Type B pancreatic cell (in vitro differentiated cells): ENCODE measurements at places on chromosomes 13 and 19.

DNA sequence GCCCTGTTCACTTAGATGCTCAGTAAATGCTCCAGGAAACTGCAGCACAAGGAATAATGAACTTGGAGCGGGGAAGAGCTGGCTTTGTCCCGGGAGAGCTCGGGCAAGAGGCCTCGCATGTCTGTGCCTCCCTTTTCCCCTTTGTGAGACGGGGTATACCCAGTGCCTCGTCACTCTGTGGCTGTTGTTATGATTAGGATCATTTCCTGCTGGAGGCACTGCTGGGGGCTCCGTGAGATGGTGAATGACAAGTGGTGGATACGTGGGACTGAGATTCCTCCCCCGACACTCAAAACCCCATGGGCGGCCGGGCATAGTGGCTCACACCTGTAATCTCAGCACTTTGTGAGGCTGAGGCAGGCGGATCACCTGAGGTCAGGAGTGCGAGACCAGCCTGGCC is 1.1 kb upstream of the PLVAP start:
- no peak for DNase-seq

DNA sequence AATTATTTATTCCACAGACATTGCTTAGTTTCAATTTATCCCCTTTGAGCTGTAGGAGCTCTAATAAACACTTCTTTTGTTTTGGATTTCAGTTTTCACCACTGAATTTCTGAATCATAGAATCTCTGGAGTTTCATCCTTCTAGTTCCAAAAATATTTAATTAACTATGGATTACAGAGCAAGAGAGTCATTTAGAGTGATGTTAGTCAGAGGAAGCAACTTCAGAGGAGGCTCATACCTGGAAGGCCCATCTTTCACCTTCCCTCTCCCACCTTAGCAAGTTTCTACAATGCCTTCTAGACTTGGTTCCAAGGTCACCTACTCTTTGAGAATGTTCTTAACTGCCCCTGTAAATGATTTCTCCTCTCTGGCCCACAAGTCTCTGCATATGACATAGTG is 353.2 kb downstream of the SPRY2 start:
- DNase-seq = no peak

GRCh38 chr19:42095142-42095813 is 19.3 kb downstream of the ZNF574 start:
- no peak for DNase-seq

DNA sequence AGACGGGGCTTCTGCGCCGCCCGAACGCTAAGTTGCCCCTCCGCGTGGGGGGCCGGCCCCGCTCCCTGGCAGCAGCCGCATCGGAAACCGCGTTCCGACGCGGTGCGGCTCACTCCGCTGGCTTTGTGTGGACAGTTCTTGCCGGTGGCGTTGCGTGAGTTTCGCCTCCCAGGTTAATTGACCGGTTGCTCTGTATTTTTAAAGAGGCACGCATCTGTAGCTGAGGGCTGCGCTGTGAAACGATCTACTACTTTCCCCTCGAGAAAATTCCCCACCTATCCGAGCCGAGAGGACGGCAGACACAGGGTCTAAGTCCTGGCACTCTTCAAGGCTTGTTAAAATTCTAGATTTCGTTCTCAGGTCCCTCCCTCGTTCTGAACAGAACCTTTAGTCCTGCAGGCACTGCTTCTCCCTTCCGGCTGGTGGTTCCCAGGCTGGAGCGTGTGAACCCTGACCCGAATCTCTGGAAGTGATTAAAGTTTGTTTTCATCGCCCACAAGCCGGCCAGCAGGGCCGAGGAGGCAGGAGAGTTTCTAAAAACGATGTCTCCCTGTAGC is 933 bp downstream of the ARHGEF7 start:
- no peak for DNase-seq

GRCh38 chr13:48817166-48817802 is 158.4 kb upstream of the FNDC3A start:
- DNase-seq = no peak

DNA sequence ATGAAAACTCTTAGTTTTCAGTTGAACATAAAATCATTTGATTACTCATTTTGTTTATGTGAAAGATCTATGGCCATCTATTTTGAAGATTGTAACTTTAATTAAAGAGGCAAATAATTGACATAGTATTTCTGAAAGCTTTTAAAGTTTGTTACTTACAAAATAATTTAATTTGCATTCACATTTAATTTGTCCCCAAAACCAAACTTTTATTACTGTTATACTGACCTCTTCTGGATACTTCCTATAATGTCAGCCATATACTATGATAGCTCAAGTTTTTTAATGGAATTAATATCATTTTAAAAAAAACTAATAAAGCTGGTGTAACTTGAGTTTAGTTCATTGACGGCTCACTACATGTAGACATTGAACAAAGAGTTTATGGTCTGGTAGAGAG is 4.9 kb upstream of the SGCG start:
- DNase-seq = no peak

DNA sequence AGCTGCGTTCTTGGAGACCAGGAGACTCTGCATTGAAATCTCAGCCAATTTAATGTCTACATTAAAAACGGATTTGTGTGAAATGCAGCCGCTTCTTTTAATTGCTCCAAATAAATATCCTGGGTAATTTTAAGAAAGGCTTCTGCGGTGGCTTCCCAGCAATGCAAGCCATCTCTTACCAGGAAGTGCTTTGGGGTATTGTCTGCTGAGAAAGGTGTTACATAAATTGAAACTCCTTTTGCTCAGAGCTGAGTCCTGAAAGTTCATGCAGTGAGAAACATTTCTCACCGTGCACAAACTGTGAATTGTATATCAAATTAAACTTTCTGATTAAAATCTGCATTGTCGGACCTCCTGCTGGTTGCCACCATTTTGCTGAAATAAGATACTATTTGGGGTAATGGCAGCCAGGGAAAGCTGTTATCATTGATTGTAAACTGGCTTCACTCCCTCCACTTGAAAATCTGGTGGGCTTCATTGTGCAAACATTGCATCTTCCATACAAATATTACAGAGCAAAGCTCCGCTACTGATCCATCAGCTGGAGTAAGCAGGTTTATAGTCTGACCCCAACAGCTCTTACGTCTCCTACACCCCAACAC is 59.5 kb downstream of the ZIC5 start:
- no peak for DNase-seq

DNA sequence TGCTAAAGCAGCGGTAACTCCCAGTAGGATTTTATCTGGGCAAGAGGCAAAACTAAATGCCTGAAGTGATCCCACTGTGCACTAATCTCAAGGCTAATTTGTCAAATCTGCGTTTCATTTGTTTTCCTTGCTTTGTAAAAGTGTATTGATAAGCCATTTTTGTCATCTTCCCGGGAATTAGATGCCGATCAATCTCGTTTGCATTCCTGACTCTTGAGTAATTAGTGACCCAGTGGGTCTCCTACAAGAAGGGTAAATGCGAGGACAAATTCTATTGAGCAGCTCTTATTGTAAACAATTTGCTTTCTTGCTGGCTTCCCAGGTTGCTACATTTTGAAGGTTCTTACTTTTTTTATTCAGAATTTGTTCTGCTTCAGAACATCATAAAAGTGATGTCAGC is 129.7 kb downstream of the EFNB2 start:
- no peak for DNase-seq

GRCh38 chr19:48123907-48124651 is 13.5 kb upstream of the PLA2G4C start:
- DNase-seq = no peak

DNA sequence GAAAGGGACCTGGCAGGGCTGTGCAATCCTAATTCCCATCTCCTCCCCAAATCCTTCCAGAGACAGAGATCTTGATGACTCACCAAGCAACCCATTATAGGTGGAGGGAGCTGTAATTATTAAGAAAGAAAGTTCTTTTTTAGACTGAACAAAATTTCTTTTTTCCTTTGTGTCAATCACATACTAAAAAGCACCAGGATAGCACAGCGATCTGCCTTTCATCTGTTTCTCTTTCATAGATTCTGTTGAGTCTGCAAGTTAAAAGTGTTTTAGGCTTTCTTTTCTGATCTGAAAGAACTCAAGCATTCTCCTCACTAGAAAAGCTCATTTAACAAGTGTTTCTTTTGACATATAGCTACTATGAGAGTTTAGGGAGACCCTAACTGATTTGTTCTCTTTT is 222.8 kb downstream of the DCT start:
- no peak for DNase-seq

GRCh38 chr13:81990652-81991051 is 1649.7 kb upstream of the SPRY2 start:
- no peak for DNase-seq

DNA sequence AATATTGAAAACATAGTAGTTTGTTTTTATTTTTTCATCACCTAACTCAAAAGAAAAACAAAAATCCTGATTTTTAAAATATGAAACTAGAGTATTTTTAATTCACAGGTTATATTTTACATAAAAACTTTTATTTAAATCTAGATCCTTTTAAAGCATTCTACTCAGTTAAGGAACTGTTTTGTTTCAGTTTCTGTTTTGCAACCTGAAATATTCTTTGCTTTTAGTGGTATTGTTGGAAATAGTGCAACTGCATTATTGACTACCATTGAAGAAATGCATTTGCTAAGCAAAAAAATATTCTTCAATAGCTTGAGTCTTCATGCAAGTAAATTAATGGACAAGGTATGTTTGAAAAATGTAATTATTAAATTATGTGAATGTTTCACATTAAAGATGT is 43.8 kb downstream of the COG6 start:
- DNase-seq = no peak

DNA sequence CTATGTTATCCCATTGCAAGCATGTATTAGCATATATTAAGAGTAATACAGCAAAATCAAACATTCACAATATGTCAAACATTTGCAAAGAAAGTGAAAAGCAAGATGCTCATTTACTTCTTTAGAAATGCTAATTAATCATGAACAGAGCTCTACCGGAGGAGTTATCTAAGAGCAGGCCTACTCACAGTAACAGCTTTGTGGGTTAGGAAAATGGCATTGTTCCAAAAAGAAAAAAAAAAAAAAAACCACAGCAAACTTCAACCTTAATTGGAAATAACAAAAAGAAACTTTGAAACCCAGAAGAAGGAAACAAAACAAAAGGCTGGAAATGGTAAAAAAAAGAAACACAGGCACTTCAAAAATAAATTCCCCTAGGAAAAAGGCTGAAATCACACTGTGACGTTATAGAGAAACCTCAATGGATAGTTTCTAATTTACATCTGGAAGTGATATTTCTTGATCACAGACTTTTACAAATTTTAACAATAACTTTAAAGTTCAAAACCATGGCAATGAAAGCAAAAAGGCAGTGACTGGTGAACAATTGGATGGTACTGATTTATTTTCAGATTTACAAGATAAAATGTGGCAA is 1236.8 kb upstream of the SPRY2 start:
- no peak for DNase-seq

GRCh38 chr19:6108721-6109633 is 1.3 kb downstream of the RFX2 start:
- no peak for DNase-seq

DNA sequence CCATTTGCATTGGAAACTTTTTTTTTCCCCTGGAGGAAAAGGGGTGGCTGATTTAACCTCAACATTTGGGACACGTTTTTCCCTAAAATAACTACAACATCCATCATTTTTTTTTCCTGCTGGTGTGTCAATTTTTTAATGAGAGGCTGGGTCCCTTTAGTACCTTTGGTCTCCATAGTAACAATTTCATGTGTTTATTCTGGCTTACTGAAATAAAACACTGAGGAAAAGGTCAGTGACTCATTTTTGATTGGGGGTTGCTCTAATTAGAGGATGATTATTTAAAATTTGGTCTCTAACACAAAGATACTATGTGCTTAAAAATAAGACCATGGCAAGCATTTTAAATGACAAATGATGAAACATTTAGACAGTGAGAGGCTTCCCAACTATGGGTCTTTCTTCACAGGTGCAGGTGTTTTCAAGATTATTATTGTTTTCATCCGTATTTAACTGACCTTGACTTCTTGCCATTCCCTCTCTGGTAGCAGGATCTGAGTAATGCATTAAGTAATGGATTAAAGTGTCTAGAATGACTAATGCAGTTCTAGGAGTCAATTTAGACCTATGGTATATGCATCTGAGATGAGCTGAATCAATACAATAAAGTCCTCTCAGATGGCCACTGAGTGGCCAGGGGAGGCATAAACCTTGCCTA is 406.4 kb downstream of the KCNRG start:
- no peak for DNase-seq

DNA sequence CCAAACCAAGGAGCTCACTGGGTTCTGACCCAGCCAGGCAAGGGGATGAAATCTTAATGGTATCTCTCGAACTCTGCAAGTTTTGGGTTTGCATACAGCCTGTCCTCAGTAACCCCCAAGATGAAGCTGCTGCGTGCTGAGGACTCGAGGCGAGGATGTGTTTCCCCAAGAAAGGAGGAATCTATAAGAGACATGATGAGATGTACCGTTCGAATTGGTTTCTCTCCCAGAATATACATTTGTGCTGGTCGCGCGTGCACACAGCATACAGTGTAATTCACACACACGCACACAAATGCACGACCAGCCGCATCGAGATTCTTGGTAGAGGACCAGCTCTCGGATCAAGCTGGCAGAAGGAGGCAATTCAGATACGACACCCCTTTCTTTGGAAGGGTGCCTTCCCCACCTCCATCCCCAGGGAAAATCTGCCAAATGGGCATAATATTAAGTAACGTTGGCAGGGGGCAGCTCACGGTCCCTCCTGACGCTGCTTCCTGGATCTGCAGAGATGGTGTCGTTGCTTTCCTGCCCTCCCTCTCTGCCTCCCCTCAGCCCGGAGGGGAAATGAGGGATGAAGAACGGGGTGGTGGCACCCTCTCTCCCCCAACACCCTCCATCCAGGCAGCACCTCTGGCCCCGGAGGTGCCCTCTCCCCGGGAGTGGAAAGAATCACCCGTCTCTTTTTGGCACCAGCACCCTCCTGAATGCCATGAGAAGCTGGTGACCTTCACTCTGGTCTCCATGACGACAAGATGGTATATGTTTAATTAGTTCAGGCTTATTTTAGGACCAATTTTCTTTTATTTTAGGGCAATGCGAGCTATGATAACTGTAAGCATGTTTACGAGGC is 310.2 kb downstream of the ZNF536 start:
- DNase-seq = no peak

- DNase-seq = no peak
Measured at GRCh38 chr13:94317063-94317491, 162.4 kb downstream of the DCT start.

GRCh38 chr13:67776151-67776550 is 546.0 kb upstream of the PCDH9 start:
- DNase-seq = no peak

DNA sequence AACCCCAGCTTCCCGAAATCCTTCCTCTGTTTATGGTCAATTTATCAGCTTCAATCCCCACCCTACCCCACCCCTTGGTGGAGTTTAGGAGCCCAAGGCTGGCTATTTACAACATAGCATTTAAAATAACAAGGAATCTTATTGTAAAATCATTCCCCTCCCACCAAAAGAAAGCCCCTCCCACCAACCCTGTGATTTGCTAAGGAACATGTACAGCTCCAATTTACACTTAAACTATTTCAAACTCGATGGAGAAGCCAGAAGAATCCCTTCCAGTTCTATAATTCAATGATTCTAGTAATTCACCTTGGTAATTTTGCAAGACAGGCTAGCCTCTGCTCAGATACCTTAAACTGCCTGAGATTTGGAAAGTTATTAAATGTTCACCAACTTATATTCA is 3.0 kb downstream of the LATS2 start:
- no peak for DNase-seq

- no peak for DNase-seq
Measured at GRCh38 chr13:99085139-99085807, 107.4 kb upstream of the DOCK9 start.

- no peak for DNase-seq
Measured at GRCh38 chr19:2245273-2245672, 3.9 kb upstream of the AMH start.
